Fibroblast of lung (primary cell): ENCODE measurements at places on chromosomes 2 and 18. TPM values are rescaled to one million over a fixed set of nuclear protein-coding genes. Genes with fewer than 3 reads are reported as not detected.

The WDR75 gene
- 46.0 and 54.0 TPM in 2 replicates for total RNA-seq

The DES gene
- 34.7 and 69.3 TPM in 2 replicates for total RNA-seq

The ADAM23 gene
- total RNA-seq = 2.3 and 3.1 TPM in 2 replicates

The CAB39 gene
- total RNA-seq = 54.2 and 72.3 TPM in 2 replicates

The SDC1 gene
- total RNA-seq = 17.5 and 56.8 TPM in 2 replicates

The SAG gene
- not detected in 2 replicates for total RNA-seq

The CRYGC gene
- not detected in 2 replicates for total RNA-seq

The ZNF521 gene
- 23.6 and 43.6 TPM in 2 replicates for total RNA-seq

The ZSWIM2 gene
- under 0.01 TPM in 1 of 2 replicates, not detected in the other for total RNA-seq

The IKZF2 gene
- total RNA-seq = 8.2 and 17.2 TPM in 2 replicates

The SELENOI gene
- total RNA-seq = 13.1 and 18.8 TPM in 2 replicates

The NCKAP5 gene
- total RNA-seq = 1.0 and 2.6 TPM in 2 replicates

The MAP3K19 gene
- not detected in 2 replicates for total RNA-seq

The KIF3C gene
- total RNA-seq = 9.0 and 13.0 TPM in 2 replicates

The DYSF gene
- under 0.01 TPM in 1 of 2 replicates, not detected in the other for total RNA-seq

The UGT1A10 gene
- total RNA-seq = not detected in 2 replicates

The CDH20 gene
- total RNA-seq = 0.26 TPM in 1 of 2 replicates, not detected in the other

The RBM43 gene
- 4.9 and 12.4 TPM in 2 replicates for total RNA-seq

The STPG4 gene
- total RNA-seq = 0.26 and 0.33 TPM in 2 replicates

The MARCO gene
- total RNA-seq = not detected in 2 replicates

The ZBTB7C gene
- total RNA-seq = 0.33 and 0.51 TPM in 2 replicates

The EFHD1 gene
- total RNA-seq = not detected in 2 replicates

The NAPG gene
- 30.8 and 33.7 TPM in 2 replicates for total RNA-seq

The C1GALT1C1L gene
- 0.33 and 0.51 TPM in 2 replicates for total RNA-seq

The LINC00305 gene
- not detected in 2 replicates for total RNA-seq

The LYPD1 gene
- total RNA-seq = 0.17 and 0.26 TPM in 2 replicates

The CROCC2 gene
- 0.33 and 0.51 TPM in 2 replicates for total RNA-seq

The BOK gene
- 38.5 and 42.4 TPM in 2 replicates for total RNA-seq

The XIRP2 gene
- 0.51 and 2.0 TPM in 2 replicates for total RNA-seq

The SERTAD2 gene
- total RNA-seq = 8.0 and 15.2 TPM in 2 replicates

The EVX2 gene
- total RNA-seq = not detected in 2 replicates

The DNAH6 gene
- under 0.01 TPM in 2 replicates for total RNA-seq

The SCN7A gene
- 7.8 and 23.6 TPM in 2 replicates for total RNA-seq

The MOCOS gene
- total RNA-seq = 9.0 and 13.9 TPM in 2 replicates

The POTEI gene
- total RNA-seq = not detected in 2 replicates

The CCDC121 gene
- 1.8 and 2.0 TPM in 2 replicates for total RNA-seq

The REEP1 gene
- total RNA-seq = not detected in 2 replicates

The ZNF532 gene
- 44.4 and 64.6 TPM in 2 replicates for total RNA-seq

The RESP18 gene
- total RNA-seq = not detected in 2 replicates

The HOXD13 gene
- not detected in 2 replicates for total RNA-seq

The TGFA gene
- total RNA-seq = not detected in 2 replicates

The AQP12B gene
- not detected in 2 replicates for total RNA-seq

The NYAP2 gene
- under 0.01 TPM in 1 of 2 replicates, not detected in the other for total RNA-seq

The CHRND gene
- not detected in 2 replicates for total RNA-seq
